ENCODE measurements at places on chromosomes 3 and 15.

DNA sequence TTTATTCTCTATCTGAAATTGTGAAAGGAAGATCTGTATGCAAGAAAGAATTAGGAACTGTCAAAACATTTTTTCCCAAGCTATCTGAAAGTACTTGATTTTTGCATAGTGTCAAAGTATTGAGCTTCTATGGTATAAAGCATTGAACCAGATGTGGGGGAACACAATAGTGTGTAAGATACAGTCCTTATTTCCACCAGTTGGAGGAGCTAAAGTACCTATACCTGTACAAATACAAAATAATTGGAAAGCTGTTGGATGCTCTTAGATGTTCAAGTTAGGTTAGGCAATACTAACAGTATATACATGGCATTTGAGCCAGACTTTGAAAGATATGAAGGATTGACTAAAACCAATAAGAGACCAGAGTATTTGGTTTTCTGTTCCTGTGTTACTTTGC is 148.4 kb downstream of the B3GALNT1 start:
- DNase-seq: peak; percentile 50

DNA sequence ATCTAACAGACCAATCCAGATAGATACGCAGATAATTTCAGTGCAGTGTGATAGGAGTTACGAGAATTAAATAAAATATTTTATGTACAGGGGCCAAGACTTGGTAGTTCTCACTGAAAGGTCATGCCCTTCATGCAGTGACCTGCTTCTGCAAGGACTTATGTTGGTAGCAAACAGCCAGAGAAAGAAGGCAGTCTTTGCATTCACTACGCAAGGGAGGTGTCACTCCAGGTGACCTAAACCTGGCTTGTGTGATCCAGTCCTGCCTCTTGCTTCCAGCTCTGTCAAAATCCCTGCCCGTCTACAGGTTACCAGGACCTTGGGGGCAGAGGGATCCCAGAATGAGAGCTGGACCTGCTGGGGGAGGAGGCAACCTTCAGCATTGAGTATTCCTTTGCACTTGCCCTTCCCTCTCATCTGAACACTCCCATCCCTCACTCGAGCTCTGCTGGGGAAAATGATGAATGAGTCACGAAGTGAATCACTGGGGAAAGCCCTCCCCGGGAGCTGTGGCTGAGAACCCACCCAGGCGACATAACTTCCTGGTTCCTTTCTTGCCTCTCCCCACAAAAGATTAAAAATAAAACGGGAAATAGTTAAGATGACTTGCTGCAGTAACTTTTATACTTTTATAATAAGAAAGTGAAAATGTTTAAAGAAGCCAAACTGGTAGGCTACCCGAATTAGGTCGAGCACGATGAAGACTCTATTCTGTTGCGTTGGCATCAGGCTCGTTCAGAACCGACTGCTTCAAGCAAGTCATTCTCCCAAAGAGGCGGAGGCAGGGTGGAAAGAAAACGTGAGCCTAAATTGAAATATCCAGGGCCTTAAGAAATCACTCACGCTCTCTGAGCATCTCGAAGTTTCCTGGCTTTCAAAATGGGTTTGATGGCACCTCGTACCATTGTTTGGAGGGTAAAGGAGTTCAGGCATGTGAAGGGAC is 216.1 kb downstream of the SLCO3A1 start:
- peak; percentile 76 for DNase-seq

- no peak for DNase-seq
Measured at GRCh38 chr3:118942671-118943070, 92.0 kb downstream of the IGSF11 start.

GRCh38 chr3:134081211-134081610 is 51.5 kb upstream of the SLCO2A1 start:
- no peak for DNase-seq

GRCh38 chr15:73370151-73370550 is 1.4 kb upstream of the HCN4 start:
- DNase-seq: no peak

DNA sequence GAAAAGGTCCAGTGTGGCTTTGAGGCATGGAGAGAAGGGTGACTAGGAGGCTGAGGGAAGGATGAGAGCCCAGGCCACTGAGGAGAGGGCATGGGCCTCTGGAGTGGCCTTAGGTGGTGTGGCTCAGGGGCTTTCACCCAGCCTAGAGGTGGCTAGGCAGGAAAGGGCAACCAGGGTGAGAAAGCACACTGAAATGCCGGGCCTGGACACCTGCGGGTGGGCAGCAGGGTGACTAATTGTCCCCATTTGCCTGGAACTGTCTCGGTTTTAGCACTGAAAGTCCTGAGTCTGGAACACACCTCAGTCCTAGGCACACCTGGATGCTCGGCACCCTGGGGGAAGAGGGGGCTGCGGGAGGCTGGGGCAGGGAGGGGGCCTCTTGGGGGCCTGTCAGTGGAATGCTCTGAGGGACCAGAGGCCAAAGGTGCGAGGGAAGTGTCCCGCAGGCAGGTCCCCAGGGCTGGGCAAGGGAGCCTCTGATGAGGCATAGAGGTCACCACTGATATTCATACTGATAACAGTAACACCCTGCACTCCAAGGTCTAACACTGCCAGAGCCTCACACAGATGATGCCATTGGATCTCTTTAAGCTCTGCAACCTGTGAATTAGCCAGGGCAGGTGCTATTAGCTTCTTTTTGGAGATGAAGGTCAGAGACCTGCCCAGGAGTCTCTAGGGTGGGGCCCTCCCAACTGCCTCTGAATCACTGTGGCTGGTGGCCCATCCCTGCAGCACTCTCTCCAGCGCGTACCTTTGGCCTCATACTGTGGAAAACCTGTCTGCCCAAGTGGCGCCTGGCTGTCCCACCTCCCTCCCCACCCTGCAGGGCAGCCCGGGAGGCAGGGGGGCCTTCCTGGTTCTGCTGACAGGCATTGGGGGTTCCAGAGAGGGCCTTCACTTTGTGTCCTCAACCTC is 3.0 kb upstream of the PHGR1 start:
- no peak for DNase-seq
